ENCODE measurements at places on chromosomes 5 and 9.

GRCh38 chr9:136625101-136626065 is 37.3 kb upstream of the EGFL7 start:
- no peak for DNase-seq

- no peak for DNase-seq
Observed at GRCh38 chr5:126056851-126057622, 366.2 kb upstream of the GRAMD2B start.

- no peak for DNase-seq
Observed at GRCh38 chr5:125463466-125464092, 717.1 kb upstream of the ZNF608 start.

- DNase-seq: no peak
Observed at GRCh38 chr5:33936381-33937016, at the start of gene RXFP3. Gene RXFP3 (plus strand): TSS chr5:33936386. CDS start chr5:33936741, 355 bp downstream.

DNA sequence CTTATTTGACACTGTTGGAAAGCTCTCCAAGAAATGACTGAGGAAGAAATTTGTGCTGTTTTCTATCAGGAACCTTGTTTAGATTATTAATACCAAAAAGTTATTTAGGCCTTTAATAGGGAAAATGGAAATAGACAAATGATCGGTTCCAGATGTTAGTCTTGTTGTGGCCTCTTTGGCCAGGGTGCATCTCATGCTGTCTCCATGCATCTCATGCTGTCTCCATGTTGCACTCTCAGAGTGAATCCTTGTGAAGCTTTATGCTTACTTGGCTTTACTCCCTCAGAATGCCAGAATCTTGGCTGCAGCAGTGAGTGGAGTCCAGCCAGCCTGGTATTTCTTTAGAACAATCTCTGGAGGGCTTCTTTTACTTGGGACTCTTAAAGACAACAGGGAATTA is 185.5 kb downstream of the ARHGAP26 start:
- no peak for DNase-seq

- DNase-seq: no peak
Observed at GRCh38 chr9:13902286-13903066, 411.5 kb downstream of the NFIB start.

DNA sequence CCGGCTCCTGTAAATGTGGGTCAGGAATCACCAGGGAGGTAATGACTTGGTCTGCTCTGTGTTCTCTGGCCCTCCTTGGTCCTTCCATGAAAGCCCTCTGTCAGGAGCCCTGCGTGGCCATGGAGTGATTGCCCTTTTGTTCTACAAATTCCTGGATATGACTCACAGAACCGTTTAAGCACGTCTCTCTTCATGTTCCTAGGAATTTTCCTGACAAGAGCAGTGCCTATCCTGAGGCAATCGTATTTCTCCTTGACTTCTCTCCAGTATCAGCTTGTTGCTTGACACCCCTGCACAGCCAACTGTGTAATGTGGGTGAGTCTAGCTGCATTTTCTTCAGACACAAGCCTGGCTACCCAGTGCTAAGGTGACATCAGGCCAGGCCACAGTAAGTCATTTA is 274.3 kb upstream of the ZNF462 start:
- DNase-seq: no peak

DNA sequence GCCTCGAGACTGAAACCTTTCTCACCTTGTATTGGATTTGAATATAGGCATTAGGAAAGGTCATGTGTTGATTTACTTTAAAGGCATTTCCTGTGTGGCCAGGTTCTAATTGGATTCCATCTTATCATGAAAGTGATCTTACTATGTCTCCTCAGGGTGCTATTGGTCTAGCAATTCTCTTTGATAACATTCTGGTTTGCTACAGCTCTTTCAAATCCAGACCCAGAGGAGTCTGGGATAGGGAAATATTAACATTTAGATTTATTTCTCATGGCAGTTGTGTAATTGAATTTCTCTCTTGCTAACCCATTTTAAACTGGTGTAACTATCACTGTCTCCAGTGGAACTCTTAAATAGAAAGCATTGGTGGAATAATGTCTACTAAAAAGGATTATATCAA is 69.9 kb upstream of the NMUR2 start:
- no peak for DNase-seq

- peak; percentile 84 for DNase-seq
Observed at GRCh38 chr9:130029223-130029973, 13.6 kb downstream of the FNBP1 start.

GRCh38 chr9:14344941-14345353 is 31.0 kb upstream of the NFIB start:
- no peak for DNase-seq

DNA sequence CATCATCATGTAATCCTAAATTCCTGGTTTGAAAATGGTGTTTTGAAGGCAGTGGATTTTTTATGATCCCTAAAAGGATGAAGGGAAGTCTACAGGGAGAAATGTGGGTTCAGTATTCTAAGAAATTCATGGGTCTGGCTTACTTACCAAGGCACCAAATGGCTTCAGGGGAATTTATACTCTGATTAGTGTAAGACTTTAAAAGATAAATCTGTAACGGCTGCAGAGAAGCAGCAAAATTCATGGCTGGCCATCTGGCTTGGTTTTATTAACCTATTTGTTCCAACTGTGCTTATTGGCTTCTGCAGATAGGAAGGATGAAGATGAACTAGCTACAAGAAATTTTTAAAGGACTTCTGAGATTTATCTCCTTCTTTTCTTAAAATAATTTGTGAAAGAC is 222.8 kb downstream of the TENT4A start:
- no peak for DNase-seq

DNA sequence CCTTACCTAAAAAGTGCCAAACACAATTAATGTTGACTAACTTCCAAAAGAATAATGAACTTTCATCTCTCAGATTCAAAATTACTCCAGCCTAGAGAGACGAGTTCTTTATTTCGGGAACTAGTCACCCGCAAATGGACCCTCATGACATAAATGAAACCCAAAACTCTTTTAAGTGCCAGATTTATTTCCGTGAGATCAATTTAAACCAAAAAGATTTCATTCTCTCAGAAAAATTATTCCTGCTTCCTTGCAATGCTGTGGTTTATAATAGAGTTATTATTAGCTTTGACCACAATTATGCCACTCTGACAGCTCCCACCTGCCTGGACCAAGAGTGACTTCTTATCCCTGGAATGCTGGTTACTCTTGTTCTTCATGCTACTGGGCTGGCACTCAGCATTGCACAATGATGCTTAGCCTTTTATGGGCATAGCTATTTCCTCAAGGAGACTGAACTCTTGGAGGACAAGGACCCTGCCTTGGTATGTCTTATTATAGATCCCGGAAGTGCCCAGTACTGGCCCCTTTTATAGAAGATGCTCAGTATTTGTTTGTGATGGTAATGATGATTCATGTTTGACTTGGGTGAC is 183.5 kb downstream of the SNX18 start:
- DNase-seq: no peak

- DNase-seq: no peak
Observed at GRCh38 chr9:13215791-13216554, 63.5 kb downstream of the MPDZ start.

DNA sequence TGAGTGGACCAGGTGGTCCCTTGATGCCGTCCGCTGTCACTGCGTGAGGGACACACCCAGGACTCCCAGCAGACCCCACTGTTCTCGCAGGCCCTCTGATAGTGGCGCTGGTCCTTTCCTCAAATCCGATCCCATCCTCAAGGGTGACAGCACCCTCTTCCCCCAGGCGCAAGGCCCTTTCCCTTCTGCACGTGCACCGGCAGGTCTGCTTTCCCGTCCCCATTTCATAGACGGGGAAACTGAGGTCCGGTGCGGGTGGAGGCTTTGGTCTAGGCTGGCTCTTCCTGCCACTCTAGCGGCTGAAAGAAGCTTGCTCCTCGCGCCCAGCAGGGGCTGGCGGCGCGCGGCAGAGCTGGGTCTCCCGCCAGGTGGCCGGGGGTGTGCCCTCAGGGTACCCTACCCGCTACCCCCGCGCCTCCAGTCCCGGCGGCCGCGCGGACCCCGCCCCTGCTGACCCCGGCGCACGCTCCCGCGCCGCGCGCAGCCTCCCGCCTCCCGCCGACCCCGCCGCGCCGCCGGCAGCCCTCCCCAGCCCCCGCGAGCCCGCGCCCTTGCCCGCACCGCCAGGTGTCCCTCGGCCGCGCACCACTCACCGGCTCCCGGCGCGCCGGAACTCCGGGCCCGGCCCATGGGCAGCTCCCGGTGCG is 453 bp downstream of the RASGEF1C start:
- DNase-seq: no peak
